RPMI7951 (cell line): ENCODE measurements at places on chromosomes 1 and 21. TPM values are rescaled to one million over a fixed set of nuclear protein-coding genes. Genes with fewer than 3 reads are reported as not detected.

Gene PPFIA4
- 2.4 and 4.5 TPM in 2 replicates for total RNA-seq

Gene HFM1
- not detected in 2 replicates for total RNA-seq

Gene KRTAP7-1
- not detected in 2 replicates for total RNA-seq

DNA sequence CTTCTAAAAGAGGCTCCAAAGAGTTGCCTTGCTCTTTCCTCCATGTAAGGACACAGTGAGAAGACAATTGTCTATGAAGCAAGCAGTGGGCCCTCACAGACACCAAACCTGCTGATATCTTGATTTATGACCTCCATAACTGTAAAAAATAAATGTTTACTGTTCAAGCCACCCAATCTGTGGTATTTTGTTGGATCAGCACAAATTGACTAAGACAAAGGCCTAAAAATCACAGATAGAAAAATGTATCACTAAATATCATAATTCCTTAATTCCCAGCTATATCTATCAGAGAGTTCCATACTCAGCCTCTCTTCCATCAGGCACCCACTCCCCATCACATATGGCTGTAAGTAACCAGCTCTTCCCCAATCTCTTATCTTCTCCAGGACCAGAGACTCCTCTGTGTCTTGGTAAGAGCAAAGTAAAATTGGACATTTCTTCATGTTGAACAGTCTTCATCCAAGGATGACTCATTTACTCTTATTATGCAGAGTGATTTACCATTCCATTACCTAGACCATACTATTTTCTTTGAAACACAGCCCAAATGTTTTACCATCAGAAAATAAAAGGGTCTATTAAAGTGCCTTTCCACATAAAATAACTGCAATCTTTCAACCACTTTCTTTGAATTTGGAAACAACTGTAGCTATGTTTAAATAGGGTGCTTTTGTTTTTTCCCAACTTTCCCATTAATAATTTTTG, 503.6 kb downstream of the MRPL39 start:
- DNase-seq, result peak; percentile 33

DNA sequence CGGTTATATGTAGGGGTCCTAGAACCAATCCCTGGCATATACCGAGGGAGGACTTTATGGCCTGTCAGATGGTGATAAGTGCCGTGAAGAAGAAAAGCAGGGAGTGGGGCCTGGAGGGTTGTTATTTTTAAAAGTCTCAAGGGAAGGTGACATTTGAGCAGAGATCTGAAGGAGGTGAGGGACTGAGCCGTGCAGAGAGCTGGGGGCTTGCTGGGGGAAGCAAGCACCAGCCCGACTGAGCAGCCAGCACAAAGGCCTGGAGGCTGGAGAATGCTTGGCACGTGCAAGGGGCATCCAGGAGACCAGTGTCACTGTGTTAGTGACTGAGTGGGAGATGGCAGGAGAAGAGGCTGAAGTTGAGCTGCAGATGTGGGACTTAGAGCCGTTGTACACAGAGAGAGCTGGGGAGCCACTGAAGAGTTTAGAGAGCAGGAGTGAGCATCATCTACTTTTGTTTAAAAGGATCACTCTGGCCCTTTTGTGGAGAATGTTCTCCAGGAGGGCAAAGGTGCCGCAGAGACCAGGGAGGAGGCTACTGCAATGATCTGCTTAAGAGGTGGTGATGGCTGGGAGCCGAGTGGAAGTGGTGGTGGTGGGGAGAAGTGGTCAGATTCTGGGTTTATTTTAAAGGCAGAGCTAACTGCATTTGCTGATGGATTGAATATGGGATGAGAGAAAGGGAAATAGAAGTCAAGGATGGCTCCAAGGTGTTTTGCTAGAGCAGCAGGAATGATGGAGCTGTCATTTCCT, 31.2 kb downstream of the PTPRU start:
- DNase-seq, result no peak

GRCh38 chr21:42145569-42146272, 73.2 kb upstream of the ABCG1 start:
- peak; percentile 38 for DNase-seq

- no peak for DNase-seq
Measured at GRCh38 chr1:243746751-243747150, 103.3 kb downstream of the AKT3 start.

- DNase-seq, result no peak
Measured at GRCh38 chr1:4796161-4797015, 142.0 kb downstream of the AJAP1 start.

GRCh38 chr1:190940951-190941350, 463.3 kb upstream of the BRINP3 start:
- DNase-seq, result no peak

- DNase-seq, result peak; percentile 57
Measured at GRCh38 chr1:167093846-167094516, at the start of gene STYXL2. TSS of gene STYXL2 (plus strand) at chr1:167094075. CDS start at chr1:167094850, 775 bp downstream.
